Islet precursor cell (in vitro differentiated cells): ENCODE measurements at places on chromosomes 11 and 22.

GRCh38 chr11:31415435-31415834, 45.8 kb downstream of the DNAJC24 start:
- DNase-seq, result no peak

GRCh38 chr11:128776069-128776423, 82.2 kb downstream of the FLI1 start:
- DNase-seq, result no peak

GRCh38 chr22:42719656-42720262, 911 bp downstream of the A4GALT start:
- no peak for DNase-seq

GRCh38 chr11:18010121-18010670, 2.7 kb downstream of the SERGEF start:
- no peak for DNase-seq

- no peak for DNase-seq
Observed at GRCh38 chr11:2870460-2870859, 15.1 kb downstream of the CDKN1C start.

DNA sequence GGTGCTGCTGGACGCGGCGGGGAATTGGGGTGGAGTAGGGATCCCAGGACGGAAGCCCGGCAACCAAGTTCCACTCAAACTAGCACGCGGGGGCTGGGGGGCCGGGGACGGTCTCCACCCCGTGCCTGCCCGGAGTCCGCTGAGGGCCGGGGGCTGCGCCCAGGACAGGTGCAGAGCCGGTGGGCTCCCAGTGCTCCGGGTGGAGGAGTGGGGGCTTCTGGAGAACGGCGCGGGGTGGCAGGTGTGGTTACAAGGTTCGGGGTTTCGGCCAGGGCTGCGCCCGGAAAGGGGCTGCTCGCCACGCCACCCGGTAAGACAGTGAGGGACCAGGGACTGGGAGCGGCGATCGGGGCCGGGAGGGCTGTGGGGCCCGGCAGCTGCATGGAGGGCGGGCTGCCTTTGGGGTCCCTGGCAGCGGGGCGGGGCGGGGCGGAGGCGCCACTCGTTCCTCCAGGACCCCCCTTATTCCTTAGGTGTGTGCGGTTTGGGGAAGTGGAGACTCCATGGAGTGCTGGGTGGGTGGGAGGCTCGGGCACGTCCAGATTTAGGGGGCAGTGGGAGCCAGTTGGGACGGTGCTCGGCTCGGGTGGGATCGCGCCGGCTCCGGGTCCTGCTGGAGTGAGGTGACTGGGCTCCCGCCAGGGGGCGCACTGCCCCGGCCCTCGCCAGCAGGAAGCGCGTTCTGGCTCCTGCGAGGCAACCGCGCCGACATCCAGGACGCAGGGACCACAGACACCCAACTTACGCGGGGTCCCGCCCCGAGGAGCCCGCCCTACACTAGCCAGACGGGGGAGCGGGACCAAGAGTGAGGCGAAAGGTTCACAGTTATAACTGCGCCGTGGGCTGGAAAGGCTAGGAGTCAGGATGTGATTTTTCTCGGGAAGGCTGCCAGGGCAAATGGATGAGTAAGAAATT, 868 bp downstream of the TSPAN18 start:
- peak; percentile 91 for DNase-seq

DNA sequence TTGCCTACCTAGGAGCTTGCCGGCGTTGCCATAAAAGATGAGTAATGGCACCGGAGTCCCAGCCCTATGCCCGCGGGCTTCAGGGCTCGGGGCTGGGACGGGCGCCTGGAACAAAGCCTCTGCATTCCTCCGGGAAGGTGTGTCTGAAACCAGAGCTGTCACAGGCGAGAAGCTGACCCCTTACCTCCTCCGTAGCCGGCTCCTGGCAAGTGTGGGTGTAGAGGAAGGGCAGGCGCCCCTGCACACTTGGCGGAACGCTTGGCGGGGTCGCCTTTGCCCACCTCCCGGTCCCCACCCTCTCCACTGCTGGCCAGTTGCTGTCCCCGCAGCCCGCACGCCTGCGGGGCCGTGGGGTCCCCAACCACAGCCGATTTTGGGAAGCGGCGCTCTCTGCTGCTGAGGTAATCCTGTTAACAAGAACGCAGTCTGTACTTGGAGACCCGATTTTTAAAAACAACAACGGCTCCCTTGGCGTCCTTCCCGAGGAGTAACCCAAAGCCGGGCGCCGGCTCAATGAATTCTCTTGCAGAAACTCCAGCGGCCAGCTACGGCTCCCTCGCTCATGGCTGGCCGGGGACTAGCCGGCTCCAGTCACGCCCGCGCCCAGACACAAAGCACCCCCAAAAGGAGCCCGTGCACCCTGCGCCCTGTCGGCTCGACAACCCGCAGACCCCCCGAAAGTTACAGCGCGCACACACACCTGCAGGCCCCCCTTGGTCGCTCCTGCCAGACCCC, 89.2 kb downstream of the PLEKHA7 start:
- DNase-seq, result peak; percentile 94

- DNase-seq, result no peak
Observed at GRCh38 chr11:117950993-117951961, 22.1 kb upstream of the TMPRSS13 start.

DNA sequence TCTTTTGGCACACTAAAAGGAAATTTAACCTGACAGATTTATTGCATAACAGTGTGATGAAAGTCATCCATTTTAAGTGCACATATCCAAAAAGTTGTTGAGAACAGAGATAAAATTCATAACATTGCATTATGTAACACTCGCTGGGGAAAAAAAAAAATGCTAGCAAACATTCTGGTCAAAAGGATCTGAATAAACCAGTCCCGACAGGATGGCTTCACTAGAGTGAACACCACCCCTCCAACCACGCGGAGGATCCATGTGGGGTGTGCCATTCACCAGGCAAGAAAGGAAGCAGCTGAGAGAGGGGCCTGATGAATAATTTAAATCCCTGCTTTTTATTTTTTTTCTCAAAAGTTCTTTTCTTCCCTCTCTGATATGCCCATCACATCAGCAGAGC, 258.7 kb downstream of the DCDC1 start:
- DNase-seq, result no peak

DNA sequence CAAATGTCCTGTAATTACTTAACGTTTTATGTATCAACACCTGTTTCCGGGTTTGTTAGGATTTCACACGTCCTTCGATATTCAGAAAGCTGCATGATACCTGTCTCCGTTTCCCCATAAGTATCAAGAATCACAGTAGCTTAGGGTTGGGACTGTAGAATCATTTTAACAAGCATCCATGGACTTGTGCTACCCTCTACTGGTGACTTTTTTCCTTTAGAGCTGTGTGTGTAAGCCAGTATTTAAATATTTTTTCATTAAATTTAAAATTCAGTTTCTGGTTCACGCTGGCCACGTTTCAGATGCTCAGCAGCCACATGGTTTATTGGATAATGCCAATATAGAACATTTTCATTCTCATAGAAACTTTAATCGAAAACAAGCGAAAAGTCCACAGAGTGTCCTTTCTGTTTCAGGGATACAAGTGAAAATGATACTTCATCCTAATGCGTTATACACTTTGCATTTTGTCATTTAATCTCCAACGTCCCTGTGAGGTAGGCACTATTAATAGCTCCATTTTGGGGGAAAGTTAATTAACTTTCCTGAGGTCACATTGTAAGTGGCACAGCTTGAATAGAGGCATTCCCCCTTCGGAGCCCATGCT, 61.5 kb upstream of the SLC25A18 start:
- no peak for DNase-seq

DNA sequence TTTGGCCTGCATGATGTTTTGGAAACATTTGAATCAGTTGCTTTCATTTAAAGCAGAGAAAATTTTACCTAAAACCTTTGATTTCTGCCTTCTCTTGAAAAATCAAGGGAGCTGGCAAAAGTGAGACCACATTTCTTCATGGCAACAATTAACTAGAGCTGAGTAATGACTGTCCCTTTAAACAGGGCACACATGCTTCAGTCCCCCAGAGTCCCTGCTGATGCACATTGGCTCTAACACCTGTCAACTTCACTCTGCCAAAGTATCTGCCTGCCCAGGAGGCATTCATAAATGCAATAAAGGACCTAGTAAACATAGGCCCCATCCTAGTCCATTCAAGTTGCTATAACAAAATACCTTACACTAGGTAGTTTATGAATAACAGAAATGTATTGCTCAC, 87.1 kb upstream of the LDLRAD3 start:
- DNase-seq, result no peak

GRCh38 chr11:109815500-109816150, 277.6 kb upstream of the ZC3H12C start:
- DNase-seq, result no peak

DNA sequence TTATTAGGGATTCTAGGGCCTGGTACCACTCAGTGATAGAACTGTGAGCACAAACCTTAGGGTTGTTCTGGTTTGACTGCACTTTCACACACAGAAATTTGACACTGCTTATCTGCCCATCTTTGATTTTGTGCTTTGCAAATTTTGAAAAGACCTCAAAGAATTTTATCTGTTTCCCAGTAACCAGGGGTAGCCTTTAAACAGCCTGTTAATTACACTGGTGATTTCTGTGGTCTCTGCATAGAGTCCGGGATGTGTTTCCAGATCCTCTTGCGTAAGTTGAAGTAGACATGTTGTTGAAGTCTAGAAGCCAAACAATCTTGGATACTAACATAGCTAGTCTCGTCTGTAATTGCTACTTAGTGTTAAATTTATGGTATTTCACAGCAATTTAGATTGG, 75.3 kb downstream of the C22orf31 start:
- DNase-seq, result no peak

- DNase-seq, result peak; percentile 58
Observed at GRCh38 chr22:39433476-39434242, 23.2 kb upstream of the MGAT3 start.

GRCh38 chr11:11572386-11572785, 49.4 kb downstream of the GALNT18 start:
- peak; percentile 15 for DNase-seq

- no peak for DNase-seq
Observed at GRCh38 chr11:112025707-112026106, 499 bp downstream of the DLAT start.

GRCh38 chr22:19448076-19448607, 631 bp upstream of the C22orf39 start:
- DNase-seq, result peak; percentile 73

DNA sequence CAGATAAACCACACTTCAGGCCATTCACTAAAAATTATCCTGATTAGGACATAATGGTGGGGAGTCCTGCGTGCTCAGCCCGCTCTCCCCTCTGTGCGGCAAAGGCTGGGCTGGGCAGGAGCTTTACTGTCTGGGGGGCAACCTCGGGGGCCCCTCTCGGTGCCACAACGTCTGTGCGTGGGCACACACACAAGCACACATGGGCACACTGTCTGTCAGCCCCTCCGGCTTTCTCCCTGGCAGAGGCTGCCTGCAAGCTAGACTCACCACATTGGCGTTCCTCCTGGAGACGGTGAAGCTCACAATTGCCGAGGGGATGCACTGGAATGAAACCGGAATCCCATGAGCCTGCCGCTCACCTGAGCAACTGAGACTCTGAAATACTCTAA, 5.2 kb downstream of the MLC1 start:
- DNase-seq, result no peak

DNA sequence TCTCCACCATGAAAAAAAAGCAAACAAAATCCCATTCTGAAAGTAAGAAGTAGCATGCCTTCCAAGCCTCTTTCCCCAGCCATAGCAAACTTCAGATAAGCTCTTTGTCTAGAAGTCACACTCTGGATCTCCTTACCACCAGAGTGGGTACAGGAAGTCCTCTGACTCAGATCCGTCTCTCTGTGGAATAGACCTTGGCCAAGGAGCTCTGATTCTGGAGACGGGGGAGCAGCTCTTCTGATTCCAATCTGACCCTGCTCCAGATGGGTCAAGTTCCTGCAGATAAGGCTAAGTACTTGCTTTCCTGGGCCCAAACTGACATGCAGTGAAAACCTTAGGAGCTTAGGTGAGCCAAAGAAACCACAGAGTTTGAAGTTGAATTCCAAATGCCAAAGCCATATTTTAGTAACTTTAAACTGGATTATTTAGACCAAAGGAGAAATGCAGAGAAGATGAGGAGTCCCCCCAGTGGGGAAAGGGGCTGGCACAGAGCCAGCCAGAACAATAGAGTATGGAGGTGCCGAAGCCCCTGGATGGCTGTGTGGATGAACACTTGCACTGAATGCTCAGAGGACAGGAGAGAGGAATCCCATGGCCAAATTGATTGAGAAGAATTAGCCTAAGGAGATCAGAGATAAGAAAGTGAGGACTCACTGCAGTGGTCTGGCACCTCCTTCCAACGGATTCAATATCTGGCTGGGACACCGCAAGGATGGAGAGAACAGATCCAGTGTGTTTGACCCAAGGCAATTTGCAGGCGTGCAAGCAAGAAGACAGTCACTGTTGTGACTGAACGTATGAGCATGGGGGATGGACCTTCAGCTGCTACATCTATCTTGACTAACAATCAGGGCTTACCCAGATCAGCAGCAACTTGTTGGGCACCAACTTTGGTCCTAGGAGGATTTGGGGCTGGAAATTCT, 54.9 kb downstream of the ENDOD1 start:
- DNase-seq, result no peak

DNA sequence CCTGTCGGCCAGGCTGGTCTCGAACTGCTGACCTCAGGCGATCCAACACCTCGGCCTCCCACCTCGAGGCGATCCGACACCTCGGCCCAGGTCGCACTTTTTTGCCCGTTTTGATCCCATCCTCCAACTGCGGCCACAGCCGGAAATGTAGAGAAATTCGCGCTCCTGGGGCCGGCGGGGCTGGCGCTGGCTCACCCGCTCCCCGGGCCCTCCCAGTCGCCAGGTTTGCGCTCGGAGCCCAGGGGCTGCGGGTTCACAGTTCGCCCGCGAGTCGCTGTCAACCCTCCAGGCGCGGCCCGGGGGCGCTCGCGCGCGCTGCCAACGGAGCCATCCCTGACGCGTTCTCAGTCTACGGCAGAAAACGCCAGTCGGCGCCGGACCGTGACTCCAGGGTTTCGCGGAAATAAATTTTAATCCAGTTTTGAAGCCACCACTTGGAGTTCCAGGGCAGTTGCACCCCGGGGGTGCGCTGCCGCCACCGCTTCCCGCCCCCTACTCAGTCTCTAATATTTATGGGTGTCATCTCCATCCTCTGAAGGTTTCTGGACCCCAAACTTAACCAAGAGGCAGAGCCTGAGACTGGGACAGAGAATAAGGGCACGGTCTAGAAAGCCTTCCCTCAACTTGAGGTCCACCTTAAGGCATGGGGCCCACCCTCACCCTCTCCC, 1.5 kb upstream of the KLHDC7B start:
- DNase-seq, result peak; percentile 86

- peak; percentile 53 for DNase-seq
Observed at GRCh38 chr11:82523141-82523540, 210.5 kb downstream of the FAM181B start.

DNA sequence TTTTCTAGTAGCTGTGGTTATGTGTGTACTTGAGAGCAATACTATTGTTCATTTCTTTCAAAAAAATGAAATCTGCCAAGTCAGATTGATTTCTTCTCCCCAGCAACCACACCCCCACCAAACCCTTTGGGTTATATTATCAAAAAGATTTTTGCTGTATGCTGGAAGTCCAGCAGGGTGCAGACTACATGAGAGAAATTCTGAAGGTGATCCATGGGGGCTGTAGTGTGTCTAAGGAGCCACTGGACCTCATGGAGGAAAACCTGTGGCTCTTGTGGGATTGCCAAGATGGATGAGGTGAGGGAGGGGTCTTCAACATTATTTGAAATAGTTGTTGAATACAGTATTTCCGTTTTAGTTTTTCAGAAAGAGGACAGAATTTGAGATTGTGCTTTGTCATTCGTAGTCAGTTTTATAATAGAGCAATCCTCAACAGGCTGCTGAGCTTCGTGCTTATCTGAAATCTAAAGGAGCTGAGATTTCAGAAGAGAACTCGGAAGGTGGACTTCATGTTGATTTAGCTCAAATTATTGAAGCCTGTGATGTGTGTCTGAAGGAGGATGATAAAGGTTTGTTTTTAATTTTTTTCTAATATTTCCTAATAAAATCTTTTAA, 3.1 kb downstream of the EIF3M start:
- DNase-seq, result no peak
